ENCODE measurements at places on chromosomes 4 and X.

DNA sequence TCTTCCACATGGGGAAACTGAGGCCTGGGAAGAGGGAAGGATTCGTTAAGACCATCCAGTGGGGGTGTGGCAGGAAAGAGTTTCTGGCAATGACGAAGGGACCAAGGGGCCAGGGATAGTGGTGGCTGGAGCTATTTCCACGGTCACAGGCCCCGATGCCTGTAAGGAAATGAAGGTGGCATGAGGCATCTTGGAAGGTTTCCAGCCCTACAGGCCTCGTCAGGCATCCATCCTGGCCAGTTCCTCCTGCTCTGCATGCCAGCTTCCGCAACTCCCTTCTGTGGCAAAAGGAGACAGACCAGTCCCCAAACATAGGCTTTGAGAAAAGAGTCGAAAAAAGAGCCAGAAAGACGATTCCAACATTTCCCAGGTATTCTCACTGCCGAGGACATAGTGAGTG is 9.2 kb upstream of the C4orf50 start:
- DNase-seq, result no peak

GRCh38 chrX:73765776-73766430 is 202.9 kb downstream of the CHIC1 start:
- DNase-seq, result no peak

GRCh38 chr4:186808630-186809018 is 85.0 kb upstream of the FAT1 start:
- no peak for DNase-seq

DNA sequence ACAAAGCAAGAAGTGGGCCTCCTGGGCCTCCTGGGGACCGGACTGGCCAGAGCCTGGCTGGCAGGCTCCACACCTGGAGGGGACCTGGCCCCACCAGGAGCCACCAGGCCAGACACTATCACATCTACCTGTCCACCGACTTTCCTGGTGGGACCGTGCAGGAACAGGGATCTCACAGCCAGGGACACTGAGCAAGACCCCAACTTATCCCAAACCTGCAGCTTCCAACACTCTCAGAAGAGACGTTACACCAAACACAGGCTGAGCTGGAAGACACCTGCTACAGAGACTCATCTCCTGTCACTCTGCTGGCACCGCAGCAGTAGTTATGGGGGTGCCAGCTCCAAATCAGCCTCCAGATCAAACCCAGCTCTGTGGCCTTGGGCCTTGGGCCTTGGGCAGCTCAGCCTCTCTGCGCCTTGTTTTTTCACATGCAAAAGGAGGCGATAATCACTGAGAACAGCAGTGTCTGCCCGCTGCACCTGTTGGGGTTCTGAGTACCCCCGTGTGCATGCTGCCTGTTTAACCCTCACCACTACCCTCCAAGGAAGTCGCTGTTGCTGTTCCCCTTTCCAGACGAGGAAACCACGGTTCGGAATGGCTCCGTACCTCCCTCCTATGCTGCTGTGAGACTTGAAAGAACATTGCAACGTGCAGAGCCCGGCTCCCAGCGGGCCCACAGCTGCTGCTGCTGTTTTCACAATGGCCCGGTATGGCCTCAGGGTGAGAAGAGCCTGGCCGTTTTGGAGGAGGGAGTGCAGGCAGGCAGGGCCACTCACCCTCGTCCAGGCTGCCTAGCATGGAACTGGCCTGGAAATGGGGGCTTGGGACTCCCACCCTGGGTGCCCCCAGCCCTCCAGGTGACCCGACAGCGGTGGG is 69.6 kb downstream of the ADRA2C start:
- no peak for DNase-seq

DNA sequence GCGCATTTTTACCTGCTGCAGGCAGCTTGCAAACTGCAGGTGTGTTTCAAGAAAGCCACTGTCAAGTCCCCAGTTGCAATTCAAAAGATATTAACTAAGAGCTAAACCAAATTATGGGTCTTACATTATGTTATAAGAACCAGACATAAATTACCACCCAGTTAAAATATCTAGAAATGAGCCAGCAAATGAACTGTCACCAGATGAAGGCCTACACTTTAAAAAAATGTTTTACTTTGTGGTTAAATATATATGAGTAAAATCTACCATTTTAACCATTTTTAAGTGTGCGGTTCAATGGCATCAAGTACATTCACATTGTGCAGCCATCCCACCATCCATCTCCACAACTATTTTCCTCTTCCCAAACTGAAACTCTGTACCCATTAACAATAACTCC is 32.0 kb upstream of the TMEM131L start:
- no peak for DNase-seq

Measured in stimulated activated CD8-positive, alpha-beta memory T cell treated with anti-CD3 and anti-CD28 coated beads, Interleukin-7, amount 100 ng/mL, for 48 hours (primary cell).